NCI-H2029 (cell line): ENCODE measurements at places on chromosomes 13 and 19.

DNA sequence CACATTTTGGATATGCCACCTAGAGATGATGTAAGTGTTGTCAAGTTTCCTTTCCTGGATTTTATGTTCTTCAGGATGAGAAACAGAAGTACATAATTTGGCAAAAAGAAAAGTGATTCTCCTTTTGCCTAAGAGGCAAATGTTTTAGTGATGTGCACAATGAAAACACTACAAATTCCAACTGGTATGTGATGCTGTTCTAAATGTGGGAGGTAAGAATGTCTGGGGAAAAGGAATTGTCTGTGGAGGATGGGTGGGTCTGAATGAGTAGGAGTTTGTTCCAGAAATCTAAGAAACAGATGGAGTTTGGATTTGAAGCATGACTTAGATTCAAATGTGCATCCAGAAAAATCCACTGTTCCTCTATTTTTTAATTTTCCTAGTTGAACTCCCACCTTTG, 473.6 kb upstream of the SPRY2 start:
- DNase-seq, result no peak

- no peak for DNase-seq
Observed at GRCh38 chr13:90253806-90254205, 1093.7 kb upstream of the MIR17HG start.

DNA sequence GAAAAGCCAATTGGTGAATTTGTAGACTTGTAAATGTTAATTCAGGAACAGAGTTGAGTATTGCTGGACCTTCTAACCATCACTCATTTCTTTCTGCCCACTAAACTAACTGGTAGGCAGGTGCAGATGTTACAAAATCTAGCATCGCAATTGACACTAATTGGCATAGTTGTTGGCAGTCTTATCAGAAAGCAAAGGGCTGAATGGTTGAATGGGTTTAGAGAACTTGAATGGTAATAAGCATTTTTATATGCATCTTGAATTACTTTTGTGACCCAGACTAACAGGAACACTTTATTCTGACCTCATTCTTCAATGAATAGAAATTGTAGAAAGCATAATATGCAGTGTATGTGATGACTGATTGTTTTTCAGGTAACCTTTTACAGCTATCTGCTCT, 189.1 kb downstream of the GGACT start:
- DNase-seq, result peak; percentile 5

- DNase-seq, result no peak
Observed at GRCh38 chr13:75506018-75506417, 24.0 kb upstream of the TBC1D4 start.

- no peak for DNase-seq
Observed at GRCh38 chr13:43387880-43388279, 364.5 kb downstream of the DNAJC15 start.

DNA sequence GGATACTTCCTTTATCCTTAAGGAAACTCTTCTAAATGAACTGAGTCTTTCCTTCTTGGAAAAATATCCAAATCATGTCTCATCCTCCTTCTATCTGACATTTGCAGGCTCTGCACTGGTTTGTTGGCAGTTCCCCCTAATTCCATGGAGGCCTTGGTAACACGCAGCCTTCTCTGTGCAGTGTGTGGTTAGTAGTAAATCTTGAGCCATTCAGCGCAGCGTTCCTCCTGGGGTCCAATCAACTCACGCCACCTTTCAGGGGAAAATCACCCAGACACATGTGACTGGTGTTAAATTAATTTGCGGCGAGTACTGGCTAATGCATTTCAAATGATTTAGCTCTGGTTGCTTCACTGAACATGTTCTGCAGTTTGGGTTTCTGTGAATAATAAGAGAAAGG, 21.0 kb upstream of the CBY2 start:
- no peak for DNase-seq

- DNase-seq, result no peak
Observed at GRCh38 chr19:29450812-29451211, 75.0 kb upstream of the VSTM2B start.

- DNase-seq, result no peak
Observed at GRCh38 chr13:23751195-23751594, 138.0 kb downstream of the MIPEP start.

GRCh38 chr13:33728271-33729037, 89.5 kb upstream of the RFC3 start:
- no peak for DNase-seq

DNA sequence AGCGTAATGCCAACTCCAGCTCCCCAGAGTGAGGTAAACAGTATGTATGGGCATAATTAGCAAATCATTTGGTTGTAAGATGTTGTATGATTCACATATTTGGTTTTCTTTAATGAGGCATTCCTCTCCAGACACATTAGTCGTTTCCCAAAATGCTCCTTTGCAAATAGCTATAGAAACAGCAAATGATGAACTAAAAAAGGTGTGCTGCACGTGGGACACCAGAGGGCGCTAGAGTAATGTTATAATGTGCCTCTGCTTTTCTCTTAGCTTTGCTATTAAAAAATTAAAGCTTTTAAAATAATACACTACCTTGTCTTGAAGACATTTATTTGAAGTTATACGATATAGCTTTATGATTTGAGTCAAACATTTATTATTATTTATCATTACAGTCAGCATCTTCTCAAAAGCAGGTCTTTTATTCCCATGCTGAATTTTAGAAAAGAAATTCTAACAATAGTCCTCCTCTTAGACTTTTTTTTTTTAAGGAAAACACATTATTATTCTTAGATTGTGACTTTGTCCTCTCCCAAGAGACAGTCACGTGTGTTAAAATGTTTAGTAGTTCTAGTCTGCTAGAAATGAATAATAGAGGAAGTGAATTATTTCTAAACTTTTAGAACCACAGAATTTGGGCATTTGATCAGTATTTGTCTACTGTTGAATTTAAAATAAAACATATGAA, 121.6 kb upstream of the FRY start:
- peak; percentile 14 for DNase-seq

GRCh38 chr19:46030812-46031550, 8.1 kb upstream of the PGLYRP1 start:
- DNase-seq, result no peak

GRCh38 chr13:58085819-58086218, 454.3 kb downstream of the PCDH17 start:
- no peak for DNase-seq

DNA sequence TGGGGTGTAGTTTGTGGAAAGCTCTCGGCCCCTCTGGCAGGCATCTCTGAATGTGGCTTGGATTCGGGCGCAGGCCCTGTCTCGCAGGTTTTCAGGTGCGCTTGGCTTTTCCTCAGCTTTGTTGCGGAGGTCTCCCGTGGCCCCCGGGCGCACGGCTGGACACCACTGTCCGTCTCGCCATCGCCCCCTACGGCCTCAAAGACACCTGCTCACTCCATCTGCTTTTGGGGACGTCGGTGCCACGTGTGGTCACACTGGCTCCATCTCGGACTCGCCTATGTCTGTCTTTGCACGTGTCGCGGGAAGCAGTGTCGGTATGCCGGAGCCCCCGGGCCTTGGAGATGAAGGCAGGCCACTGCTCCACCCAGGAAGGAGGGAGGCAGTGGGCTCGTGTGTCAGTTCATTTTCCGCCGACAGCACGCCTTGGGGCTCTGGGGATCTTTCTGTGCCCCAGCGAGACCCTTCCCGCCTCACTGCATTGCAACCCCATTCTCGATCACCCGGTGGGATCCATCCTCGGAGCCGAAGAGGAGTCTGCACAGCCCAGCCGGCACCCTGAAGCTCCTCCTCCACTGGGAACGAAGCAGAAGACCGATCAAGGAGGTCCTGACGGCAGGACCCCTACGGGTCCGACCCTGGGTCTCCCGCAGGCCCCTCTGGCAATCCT, 42.1 kb downstream of the ZNF146 start:
- no peak for DNase-seq

GRCh38 chr13:83508771-83509301, 373.4 kb downstream of the SLITRK1 start:
- DNase-seq, result no peak

GRCh38 chr19:10519421-10519820, 2.2 kb upstream of the S1PR5 start:
- no peak for DNase-seq

- DNase-seq, result peak; percentile 22
Observed at GRCh38 chr19:8141726-8142512, 7.5 kb downstream of the FBN3 start.

DNA sequence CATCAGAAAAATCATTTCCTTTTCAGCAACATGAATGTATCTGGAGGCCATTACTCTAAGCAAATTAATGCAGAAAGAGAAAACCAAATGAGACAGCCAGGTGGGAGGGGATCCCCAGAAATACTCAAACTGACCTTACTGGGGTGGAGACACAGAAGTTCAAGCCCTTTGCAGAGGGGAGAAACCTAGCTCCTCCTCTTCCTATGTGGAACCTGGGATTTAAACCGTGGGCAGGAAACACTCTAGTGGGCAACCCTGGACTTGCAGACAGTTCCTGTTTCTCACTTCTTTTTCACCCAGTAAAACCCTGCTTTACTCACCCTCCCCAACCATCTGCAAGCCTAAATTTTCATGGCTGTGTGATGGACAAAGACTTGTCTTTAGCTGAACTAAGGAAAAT, 61.3 kb downstream of the SLITRK6 start:
- no peak for DNase-seq

GRCh38 chr13:99636728-99637353, 135.6 kb downstream of the TM9SF2 start:
- no peak for DNase-seq

DNA sequence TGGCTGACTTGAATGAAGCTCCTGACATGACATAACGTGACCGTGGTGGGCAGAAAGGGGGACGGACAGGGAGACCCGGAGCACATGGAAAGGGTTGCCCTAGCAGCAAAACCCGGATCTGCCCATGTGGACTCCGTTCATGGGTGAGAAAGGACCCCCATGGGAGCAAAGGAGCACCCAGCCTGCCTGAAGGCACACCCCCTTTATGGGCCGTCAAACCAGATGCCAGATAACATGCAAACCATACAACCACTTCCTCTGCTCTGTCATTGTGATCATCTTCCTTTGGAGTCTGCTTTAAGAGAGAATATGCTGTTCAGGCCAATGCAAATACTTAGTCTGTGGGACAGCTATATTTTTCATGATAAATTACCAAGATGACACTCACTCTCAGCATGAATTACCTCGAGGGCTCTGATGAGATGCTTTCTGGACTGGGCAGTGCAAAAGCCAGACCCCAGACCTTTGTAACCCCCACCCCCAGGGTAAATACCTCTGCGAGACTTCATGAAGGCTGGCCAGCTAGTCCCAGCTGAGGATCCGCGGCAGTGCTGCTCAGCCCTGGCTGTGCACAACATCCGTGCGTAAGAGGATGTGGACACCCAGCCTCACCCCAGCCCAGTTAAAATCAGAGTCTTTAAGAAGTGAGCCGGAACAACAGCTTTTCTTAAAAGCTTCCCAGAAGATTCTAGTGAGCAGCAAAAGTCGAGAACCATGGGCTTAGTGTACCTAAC, 126.6 kb downstream of the USP12 start:
- no peak for DNase-seq

- peak; percentile 45 for DNase-seq
Observed at GRCh38 chr13:72850959-72851677, 69.2 kb downstream of the PIBF1 start.

DNA sequence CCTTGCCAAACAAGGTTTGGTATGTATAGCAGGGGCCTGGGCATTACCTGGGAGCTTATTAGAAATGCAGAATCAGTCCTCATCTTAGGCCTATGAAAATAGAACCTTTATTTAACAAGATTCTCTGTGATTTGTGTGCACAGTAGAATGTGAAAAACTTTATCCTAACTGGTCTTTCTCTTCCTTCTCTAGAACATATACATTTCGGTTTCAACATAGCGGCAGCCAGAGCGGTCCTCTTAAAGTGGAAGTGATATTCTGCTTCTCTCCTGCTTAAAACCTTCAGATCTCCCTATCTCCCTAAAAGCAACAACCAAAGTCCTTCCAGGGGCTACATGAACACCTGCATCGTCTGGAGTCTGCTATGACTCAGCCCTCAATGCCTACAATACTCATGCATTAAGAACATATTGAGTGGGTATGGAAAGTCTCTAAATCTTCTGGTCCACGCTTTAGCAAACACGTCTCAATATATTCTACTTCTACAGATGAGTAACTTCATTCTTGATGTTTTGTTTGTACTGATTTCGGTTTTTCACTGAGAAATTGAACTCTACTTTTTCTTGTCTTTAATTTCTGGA, 84.5 kb downstream of the SPRY2 start:
- DNase-seq, result no peak

DNA sequence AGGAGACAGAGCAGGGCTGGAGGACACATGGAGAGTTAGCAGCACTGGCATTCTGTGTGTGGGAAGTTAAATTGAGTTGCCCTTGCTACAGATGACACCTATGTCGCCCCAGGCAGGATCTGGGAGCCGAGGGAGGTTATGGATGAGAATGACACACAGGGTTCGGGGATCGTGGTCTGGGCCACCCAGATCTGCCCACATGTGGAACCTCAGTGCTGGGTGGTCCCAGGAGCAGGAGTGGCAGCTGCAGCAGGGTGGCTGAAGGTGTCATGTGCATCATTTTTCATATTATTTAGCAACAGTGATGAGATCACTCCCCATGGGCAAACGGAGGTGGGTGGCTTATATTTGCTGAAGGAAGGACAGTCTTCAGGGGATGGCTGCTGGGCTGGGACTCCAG, 3.2 kb downstream of the IL17D start:
- no peak for DNase-seq

DNA sequence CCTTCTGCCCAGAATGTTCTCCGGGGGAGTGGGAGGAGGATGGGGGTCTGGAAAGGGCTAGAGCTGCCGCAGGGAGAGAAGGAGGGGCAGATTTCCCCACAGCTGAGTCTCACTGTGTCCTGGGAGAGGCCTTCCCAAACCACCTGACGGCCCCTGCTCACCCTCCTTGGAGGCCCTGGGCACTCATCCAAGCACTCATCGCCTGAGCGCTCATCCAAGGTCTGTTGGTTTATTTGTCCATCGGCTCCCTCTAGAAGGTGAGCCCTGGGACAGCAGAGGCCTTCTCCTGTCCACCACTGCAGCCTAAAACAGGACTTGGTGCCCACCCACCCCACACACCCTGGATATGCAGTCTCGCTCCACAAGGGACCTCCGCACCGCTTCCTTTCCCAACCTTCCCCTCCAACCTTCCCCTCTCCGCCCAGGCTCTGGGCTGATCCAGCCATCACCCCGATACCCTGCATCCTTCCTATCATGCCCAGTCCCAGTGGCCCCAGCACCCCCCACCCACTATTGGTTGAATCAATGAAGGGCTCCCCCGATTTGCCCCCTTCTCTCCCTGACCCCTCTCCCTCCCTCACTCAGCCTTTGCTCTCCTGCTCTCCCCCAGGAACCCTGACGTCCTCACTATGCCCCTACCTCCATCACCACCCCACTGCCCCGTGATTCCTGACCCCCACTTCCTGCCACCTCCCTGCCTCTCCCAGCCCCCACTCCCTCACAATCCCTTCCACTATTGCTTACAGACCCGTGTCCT, 1.7 kb downstream of the UBXN6 start:
- peak; percentile 85 for DNase-seq
